ENCODE measurements at places on chromosomes 12 and 14. TPM values are rescaled to one million over a fixed set of nuclear protein-coding genes. Genes with fewer than 3 reads are reported as not detected.

DNA sequence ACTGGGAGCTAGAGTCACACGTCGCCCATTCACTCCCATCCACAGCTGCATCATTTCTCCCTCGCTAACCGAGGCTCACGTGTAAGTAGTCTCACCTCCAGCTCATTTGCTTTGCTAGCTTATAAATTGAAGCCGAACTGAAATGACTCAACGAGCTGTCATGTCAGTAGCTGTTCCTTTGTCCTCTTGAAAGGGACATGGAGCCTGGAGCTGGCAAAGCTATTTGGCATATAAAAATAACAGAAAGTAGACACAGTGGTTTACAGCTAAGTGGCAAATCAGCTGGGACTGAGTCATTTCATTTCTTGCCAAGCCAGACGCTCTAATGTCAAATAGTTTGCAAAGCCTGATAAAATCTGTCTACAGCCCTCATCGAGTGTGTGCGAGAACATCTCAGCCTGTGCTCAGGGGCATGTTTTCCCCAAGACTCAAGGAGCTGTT is 114.4 kb upstream of the TMEM233 start:
- no peak for DNase-seq

DNA sequence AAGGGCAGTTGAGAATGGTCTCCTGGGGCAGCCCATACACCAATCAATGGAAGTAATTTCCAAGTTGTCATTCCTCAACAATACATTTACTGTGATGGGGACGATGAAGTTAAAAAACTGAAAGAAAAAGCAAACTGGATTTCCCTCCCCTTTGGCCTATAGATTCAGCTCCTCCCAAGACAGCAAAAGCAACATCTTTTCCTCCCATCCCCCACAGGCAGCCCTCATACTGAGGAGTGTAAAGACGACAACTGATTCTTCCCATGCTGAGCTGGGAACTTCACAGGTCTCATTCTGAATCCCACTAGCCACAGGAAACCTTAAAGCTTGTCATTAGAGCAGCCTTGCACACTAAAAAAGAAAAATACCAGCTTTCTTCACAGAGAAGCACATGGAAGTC is 48.5 kb downstream of the PITPNM2 start:
- DNase-seq = no peak

DNA sequence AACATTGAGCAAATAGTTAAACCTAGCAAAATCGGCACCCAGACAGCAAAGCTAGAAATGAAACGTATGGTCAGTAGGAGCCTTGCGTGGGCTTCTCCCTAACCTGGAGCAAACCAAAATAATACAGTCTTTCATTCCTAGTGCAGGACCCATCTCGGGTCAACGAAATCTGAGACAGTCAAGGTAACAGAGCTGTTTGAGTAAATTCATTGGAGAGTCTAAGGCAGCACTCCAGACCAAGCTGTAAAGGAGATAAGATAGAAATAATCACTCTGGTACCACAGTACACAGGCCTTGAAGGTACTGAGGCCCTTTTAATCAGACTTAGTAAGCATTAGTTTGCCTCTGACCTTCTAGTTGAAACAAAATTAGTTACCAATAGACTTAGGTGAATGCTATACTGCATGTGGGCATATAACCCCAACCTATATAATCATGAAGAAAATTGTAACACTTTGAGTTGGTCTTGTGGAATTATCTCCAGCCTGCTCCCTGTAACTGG is 54.4 kb upstream of the BICD1 start:
- no peak for DNase-seq

- DNase-seq = no peak
Measured at GRCh38 chr12:116773276-116773731, 35.2 kb downstream of the RNFT2 start.

GRCh38 chr14:33737446-33737845 is 213.4 kb downstream of the EGLN3 start:
- no peak for DNase-seq

DNA sequence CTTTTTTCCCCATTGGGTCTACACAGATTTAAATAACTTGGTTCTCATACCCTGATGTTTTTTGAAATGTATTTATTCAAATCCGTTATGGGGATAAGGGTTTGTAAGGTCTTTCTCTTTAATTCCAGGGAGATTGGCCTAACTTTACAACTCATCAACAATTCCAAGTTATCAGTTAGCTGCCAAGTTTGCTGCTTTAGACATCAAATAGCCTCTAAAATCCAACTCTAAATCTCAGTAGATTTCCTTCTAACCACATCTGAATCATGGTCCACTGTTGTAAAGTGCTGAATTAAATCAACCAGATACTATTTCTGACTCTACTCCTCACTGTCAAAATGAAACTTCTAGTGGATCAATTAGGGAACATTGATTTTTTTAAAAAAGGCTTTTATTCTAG is 364.1 kb upstream of the E2F7 start:
- DNase-seq = no peak

- DNase-seq = no peak
Measured at GRCh38 chr14:94244182-94244581, 48.9 kb downstream of the SERPINA10 start.

DNA sequence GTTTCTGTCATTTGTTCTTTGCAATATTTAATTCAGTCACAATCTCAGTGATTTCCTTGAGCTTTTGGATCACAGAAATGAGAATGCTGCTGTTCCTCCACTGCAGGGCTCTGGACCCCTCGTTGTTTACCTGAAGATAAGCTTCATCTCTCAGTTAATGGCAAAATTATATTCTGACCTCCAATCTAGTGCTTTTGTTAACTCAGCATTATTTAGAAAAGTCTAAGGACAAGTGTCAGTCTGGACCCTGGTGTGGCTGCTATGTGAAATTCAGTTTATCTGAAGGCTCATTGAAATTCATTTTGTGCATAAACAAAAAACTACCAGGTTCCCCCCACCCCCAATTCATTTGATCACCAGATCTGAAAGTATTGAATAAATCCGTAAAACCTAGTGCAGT is 84.7 kb downstream of the PTPRO start:
- DNase-seq = no peak

GRCh38 chr12:64098709-64099354 is 123.3 kb downstream of the KICS2 start:
- DNase-seq = no peak

- no peak for DNase-seq
Measured at GRCh38 chr12:49809381-49809905, 18.8 kb downstream of the NCKAP5L start.

GRCh38 chr14:53093206-53093605 is 59.9 kb downstream of the DDHD1 start:
- DNase-seq = no peak

DNA sequence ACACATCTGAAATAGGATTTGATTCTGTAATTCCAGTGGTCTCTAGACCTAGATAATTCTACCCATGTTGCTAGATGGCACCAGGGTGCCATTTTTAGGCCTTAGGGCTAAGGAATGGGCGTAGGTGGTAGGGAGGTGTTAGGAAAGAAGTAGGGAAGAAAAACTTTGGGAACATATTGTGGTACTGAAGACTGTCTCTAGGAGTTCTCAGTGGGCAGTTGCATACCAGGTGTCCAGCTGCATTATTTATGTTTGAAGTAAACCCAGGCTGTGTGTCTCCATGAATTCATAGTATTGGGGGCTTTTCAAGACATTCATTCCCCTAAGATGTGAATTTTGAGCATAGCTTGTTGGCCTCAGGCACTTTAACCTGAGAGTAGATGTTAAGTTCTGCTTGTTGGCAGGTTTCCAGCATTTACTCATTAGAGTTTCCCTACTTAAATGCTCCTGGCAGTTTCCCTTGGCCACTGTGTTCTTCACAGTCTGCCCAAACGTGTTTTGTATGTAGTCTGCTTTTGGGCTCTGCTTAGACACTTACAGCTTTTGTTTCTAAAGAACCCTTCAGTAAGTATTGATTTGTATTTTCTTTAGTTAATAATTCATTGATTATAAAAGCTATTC is 31.5 kb upstream of the CCT2 start:
- no peak for DNase-seq

- DNase-seq = no peak
Measured at GRCh38 chr14:78917462-78917861, 747.3 kb downstream of the NRXN3 start.

DNA sequence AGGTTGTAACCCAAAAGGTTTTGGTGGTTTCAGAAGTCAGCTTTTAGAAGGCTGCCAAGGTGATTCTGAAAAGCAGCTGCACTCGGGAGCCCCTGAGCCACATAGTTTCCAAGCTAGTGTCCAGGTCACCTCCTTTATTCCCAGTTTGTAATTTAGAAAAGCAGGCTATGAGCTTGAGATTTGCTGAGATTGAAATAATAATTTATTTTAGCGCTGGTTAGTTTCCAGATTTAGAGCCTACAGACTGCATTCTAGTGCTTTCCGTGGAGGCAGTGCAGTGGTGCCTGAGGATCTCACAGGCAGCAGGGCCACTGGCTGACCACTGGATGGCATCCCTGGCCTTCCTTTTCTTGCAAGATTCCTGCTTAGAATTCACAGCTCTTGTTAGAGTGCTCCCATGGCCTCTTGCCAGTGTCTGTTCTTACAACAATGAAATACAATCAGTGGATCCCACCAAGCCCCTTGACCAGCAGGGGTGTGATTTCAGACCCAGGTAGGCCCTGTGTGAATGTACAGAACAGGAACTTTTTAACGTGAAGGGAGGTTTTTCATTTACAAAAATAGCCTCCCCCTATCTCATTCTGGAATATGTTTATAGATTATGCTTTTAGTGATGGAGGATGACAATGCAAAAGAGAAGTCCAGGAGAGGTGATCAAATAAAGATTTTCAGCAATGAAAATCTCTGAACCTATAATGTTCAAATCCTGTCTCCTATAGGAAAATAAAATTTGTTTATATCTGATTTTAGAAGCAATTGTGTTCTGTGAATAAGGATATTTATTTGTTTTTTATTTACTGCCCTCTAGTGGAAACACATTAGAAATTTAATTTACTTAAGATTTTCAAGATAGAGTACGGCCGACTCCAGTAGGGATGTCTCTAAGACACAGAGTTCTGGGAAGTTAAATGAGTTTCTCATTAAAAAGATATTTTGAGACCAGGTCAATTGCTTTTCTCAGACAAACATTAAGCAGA is 362.1 kb upstream of the STXBP6 start:
- DNase-seq = no peak

DNA sequence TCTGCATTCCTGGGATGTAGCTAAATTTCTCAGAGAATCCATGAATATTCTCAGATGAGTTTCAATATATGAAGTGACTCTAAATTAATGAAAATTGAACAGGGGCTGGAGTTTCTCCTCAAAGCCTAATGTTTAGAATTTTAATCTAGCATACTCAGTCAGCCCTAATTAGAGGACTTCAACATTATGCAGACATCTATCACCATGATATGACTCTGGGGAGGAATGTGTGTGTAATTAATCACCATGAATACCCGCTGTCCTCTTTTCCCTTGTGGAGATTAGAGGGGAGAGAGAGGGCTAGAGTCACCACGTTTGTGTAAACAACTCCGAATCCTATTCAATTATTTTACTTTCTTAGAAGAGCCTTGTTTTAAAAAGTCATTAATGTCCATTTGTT is 698.6 kb upstream of the MDGA2 start:
- DNase-seq = no peak

GRCh38 chr12:113485330-113485729 is 13.7 kb upstream of the LHX5 start:
- no peak for DNase-seq

- no peak for DNase-seq
Measured at GRCh38 chr14:100165376-100165775, 5.9 kb upstream of the DEGS2 start.

GRCh38 chr12:86698641-86698980 is 442.4 kb upstream of the MGAT4C start:
- DNase-seq = no peak

GRCh38 chr14:51206462-51206861 is 33.6 kb upstream of the TMX1 start:
- DNase-seq = no peak

- no peak for DNase-seq
Measured at GRCh38 chr14:37899365-37899764, 303.9 kb downstream of the TTC6 start.

- no peak for DNase-seq
Measured at GRCh38 chr12:84877340-84877739, 35.3 kb downstream of the SLC6A15 start.

DNA sequence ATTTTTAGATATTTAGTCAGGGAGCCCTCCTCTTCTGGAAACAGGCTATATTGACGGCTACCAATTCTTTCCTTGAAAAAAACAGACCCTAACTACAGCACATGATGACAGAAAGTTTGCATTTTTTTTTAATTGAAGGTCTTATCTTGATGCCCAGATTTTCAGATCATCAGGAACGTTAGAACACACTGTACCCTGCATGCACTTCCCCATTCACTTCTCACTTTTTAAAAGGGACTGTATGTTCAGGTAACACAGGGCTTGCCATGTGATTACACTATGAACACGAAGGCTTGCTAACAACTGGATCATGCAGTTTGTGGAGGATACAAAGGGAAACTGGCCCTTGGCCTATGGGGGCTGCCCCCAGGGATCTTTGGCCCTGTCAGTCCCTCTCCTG is 92.6 kb downstream of the RPS29 start:
- no peak for DNase-seq

DNA sequence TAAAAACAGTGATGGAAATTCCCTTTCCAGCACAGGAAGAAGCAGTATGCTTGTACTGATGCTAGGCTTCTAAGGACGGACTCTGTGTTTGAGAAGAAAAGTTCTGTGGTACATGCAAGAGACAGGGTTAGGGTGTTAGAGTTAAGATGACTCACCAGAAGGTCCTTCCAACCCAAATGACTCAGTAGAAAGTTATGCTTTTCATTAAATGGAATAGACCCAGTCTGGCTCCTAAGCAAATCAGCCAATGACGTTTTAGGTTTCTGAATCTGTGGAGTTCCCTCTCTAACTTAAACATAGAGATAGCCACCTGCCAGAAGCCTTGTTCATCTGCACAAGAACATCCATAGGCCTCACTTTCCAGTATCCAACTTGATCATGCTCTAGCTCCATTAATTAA is 5.7 kb downstream of the PTHLH start:
- no peak for DNase-seq

- DNase-seq = no peak
Measured at GRCh38 chr12:85425926-85426325, 145.9 kb downstream of the ALX1 start.

- DNase-seq = no peak
Measured at GRCh38 chr12:1606021-1606622, 11.7 kb upstream of the FBXL14 start.

- DNase-seq = no peak
Measured at GRCh38 chr12:6345319-6346091, 3.6 kb upstream of the TNFRSF1A start.

- no peak for DNase-seq
Measured at GRCh38 chr14:95044463-95045105, 112.7 kb downstream of the DICER1 start.

- DNase-seq = no peak
Measured at GRCh38 chr14:90375934-90376333, 20.9 kb upstream of the CALM1 start.

SRGAP1 gene
- total RNA-seq = 0.08 TPM

VAMP1 gene
- 72.1 TPM for total RNA-seq

TESPA1 gene
- total RNA-seq = 105 TPM

USP15 gene
- total RNA-seq = 163 TPM

TMEM132C gene
- total RNA-seq = not detected

E2F7 gene
- 15.0 TPM for total RNA-seq

SMARCC2 gene
- total RNA-seq = 174 TPM

SLC4A8 gene
- 6.1 TPM for total RNA-seq

MORN3 gene
- 6.2 TPM for total RNA-seq

TSPAN19 gene
- total RNA-seq = not detected

PMCH gene
- total RNA-seq = not detected

DPPA3 gene
- total RNA-seq = not detected

FLVCR2 gene
- 5.0 TPM for total RNA-seq

CFAP73 gene
- 0.65 TPM for total RNA-seq

CD69 gene
- total RNA-seq = 111 TPM

GSG1 gene
- not detected for total RNA-seq

SLC38A4 gene
- not detected for total RNA-seq

HOXC13 gene
- not detected for total RNA-seq

NPFF gene
- total RNA-seq = not detected

C3AR1 gene
- total RNA-seq = 8.2 TPM
